ENCODE measurements at places on chromosomes 11 and 22. TPM values are rescaled to one million over a fixed set of nuclear protein-coding genes. Genes with fewer than 3 reads are reported as not detected.
A peak's percentile ranks its signal among the peaks of the same experiment; 100 is the strongest.

Gene RAB3IL1
- total RNA-seq = 2.3 TPM

DNA sequence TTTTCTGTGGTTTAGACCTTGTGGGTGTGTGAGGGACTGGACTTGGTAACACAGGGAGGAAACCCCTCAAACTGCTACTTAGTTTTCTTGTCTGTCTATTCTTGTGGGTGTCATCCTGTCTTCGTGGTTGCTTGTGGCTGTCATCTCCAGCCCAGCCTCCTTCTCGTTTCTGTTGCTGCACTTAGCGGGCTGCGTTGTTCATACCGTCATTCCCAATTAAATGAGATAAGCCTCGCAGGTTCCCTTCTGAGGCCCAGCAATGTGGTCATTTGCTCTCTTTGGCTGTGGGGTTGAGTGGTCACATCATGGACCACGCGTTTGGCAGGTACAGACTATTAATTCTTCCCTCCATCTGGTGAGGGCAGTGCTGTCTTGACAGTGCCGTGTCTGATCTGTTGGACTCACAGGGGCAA is 18.8 kb downstream of the PANX1 start:
- DNase-seq = no peak

GRCh38 chr11:90220391-90220790 is 2.5 kb downstream of the CHORDC1 start:
- DNase-seq = no peak

Gene OR5T3
- not detected for total RNA-seq

- no peak for DNase-seq
Observed at GRCh38 chr11:77908835-77909234, 85.6 kb downstream of the INTS4 start.

Gene DYNC2H1
- total RNA-seq = 6.1 TPM

Gene OR4A16
- total RNA-seq = not detected

GRCh38 chr11:116881143-116881542 is 43.7 kb upstream of the APOA1 start:
- no peak for DNase-seq

DNA sequence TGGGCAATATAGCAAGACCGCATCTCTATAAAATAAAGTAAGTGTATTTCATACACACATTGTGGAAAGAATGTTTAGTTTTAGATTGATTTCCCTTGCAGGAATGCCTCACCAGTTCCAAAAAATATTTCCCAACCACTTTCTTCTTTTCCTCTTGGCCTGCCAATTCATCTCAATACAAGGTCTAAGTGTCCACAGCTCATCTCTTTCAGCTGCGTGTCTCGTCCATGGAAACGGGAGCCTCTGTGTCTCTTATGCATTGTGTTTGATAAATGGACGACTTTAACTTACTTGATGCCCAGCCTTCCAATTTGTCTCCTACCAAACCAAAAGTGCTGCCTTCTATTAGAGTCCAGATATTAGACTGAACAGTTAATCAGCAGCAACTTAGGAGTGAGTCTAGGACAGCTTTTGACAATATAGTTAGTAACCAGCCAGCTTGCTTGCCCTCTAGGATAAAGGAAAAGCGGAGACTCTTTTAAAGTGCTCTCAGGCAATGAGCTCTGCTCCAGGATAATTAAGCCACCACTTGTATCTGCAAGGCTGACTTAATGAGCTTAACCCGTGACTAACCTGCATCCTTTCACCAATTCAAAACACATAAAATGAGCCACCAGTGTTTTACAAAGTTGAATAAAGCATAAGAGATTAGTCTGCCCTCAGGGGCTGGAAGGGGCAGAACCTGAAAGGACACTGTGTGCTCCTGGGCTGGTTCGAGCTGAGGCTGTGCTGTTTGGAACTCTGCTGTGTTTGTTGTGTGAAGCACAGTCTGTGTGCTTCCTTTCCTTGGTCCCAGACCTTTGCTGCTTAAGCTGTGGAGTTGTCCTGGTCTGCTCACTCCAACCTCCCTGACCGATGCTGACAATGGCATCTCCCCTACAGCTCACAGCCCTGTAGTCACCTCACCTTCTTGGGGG is 27.5 kb downstream of the FBXO7 start:
- DNase-seq = no peak

DNA sequence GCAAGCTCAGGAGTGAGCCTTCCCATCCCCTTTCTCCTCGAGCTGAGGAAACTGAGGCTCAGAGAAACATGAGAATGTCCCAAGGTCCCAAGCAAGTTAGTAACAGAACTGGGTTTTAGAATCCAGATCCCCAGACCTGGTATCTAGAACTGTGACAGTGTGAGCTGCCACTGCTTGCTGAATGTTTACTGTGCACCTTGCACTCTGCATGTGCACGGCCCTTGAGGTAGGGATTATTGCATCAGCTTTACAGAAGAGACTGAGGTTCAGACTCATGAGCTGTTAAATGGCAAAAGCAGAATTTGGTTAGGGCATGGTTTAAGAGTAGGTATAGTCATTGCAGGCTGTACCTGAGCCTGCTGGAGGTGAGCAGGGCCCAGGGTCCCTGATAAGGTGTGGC is 3.8 kb upstream of the MPPED1 start:
- DNase-seq = no peak

Gene RAG2
- total RNA-seq = not detected

GRCh38 chr22:29817724-29818123 is 20.4 kb downstream of the ASCC2 start:
- no peak for DNase-seq

GRCh38 chr22:39954584-39955055 is 5.6 kb upstream of the TMA7B start:
- peak; percentile 66 for DNase-seq

DNA sequence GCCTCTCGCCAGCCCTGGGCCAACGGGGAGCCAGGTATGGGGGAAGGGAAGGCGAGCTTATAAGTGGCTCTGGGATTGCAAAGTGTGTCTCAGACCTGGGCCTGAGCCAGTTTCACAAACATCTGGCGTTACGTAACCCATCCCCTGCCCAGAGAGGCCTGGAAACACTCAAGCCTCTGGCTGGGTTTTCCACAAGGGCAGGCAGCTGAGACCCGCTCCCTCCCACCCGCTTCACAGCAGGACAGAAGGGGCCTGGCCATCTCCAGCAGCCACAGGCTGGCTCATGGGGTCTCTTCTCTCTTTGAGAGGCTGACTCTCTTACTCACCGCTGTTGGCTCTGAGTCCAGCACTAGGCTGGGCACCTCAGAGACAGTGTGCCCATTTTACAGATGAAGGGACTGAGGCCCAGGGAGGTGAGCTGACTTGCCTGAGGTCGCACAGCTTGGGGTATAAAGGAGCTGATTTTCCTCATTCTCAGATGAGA is 44.5 kb downstream of the TRIOBP start:
- peak; percentile 84 for DNase-seq

GRCh38 chr11:6991227-6991626 is 28.9 kb downstream of the ZNF214 start:
- no peak for DNase-seq

DNA sequence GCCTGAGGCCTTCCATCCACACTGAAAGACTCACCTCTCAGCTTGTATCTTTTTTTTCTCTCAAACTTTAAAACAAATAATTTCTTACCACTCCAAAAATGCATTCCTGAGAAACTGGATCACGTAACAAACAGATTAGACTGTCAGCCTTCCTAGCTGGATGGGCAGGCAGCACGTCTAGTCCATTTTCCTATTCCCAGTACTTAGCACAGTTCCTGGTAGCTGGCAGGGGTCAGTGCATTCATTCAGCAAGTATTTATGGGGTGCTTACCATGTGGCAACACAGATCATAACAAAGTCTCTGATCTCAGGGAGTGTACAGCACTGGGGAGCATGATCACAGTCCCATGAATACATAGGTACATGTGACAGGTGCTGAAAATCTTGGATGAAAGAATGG is 89.6 kb downstream of the UBASH3B start:
- DNase-seq = no peak

GRCh38 chr11:34413263-34413662 is 25.5 kb upstream of the CAT start:
- DNase-seq = no peak

Gene TOB2
- 8.6 TPM for total RNA-seq

DNA sequence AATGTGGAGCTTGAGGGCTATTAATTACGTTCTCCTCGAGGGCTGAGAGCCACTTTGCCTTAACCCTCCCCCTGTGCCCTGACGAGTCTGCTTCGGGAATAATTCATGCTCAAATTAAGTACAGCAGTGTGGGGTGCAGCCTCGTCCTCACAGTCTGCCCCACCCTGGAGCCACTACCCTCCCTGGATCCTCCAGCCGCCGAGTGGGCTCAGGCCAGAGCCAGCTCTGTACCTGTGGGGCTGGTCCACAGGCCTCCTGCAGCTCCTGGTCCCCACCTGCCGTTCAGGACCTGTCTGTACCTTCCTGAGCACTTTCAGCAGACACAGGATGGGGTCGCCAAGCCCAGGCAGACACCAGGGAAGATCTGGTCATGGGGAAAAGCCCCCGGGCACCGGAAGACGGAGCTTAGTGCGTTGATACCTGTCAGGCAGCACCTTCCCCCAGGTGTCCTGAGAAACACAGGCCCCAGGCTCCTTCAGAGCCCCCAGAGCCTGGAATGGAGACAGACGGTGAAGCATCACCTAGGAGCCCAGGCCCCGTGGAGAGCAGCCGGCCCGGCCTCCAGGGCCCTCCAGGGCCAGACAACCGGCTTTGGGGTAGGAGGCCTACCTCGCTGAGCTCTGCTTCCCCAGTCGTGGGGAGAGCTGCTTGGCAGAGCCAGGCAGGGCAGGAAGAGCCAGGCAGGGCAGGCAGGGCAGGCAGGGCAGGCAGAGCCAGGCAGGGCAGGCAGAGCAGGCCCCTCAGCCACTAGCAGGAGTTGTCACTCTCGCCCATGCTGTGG is 9.7 kb downstream of the TSPAN32 start:
- no peak for DNase-seq
